ENCODE measurements at places on chromosomes 7 and 10.
A peak's percentile ranks its signal among the peaks of the same experiment; 100 is the strongest.

- no peak for DNase-seq
Measured at GRCh38 chr10:11475831-11476434, 135.5 kb downstream of the USP6NL start.

DNA sequence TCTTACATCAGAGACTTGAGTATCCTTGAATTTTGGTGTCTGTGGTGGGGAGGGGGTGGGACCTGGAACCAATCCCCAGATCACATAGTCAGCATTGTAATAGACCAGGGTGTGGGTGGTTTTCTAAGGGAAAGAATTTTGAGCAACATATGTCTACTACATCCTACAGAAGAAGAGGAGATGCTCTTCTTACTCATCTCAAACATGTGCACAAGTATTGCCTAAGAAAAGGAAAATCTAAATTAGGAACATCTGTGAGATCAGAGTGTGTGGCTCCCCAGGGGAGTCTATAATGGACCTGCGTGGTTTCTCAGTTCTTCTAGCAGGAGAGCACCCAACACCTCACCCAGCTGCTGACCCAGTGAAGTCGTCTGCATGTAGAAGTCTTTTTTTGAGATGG is 148.8 kb downstream of the CCDC3 start:
- no peak for DNase-seq

DNA sequence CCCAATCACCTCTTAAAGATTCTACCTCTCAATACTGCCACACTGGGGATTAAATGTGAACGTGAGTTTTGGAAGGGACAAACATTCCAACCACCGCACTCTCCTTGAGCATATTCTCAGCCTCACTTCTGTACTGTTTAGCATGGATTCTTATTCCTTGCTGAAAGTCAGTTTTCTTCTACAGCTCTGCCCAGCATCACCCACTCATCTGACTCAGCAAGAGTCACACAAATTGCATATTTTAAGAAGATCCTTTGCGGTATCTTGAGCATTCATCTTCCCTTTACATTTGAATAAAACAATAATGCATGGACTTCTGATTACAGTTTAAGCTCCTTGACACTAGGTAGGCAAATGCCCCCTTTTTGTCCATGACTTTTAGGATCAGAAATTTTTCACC is 251.6 kb upstream of the MKLN1 start:
- DNase-seq = peak; percentile 48

- DNase-seq = no peak
Measured at GRCh38 chr7:12025246-12025645, 185.8 kb upstream of the TMEM106B start.

GRCh38 chr10:83625831-83626360 is 513.4 kb upstream of the GHITM start:
- no peak for DNase-seq

DNA sequence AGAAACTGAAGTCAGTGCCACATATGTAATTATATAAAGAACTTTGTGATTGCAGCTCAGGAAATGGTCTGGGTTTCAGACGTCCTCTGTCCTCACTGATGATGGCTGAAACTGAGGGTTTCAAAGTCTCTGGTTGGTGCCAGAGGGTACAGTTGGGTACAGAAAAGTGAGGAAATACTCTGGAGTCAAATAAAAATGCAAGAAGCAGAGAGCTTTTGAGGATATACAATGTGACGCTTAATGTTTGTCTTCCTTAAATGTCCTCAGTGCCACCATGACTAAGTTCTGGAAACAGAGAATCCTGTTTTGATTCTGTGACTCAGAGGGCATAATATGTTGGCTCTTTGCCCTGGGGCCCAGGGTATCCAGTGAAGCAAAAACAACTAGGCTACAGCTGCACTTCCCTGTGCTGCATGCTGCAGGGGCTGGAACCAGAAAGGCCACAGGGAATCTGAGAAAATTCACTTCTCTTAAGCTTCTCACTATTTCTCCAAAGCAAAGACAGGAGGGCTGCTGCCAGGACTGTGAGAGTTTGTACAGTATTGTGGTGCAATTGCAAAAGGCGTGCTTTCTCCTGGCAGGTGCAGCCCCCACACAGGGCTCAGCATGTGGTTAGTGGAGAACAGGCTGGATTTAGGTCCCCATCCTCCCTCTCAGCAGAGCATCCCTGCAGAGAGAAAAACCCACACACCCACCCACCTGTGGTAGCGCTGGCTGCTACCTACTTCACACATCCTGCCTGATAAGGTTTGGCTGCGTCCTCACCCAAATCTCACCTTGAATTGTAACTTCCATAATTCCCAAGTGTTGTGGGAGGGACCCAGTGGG is 169.5 kb upstream of the SVIL start:
- DNase-seq = peak; percentile 84

DNA sequence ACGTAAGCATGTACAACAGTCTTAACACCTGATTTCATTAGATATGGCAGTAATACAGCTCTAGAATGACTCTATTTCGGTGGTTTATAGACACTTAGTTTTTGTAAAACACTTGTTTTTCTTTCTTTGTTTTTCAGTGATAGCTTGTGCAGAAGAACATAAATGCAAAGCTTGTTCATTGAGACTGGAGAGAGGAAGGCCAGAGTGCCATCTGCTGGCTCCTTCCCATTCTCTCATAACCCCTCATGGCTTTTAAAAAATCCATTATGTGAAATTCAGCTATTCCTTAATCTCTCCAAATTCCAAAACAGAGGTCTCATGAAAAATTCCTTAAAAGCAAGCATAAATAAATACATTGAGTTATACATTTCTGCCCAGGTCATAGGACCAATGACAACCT is 76.3 kb downstream of the CACNB2 start:
- peak; percentile 71 for DNase-seq

GRCh38 chr7:52749880-52750279 is 285.6 kb upstream of the POM121L12 start:
- no peak for DNase-seq

All from A673 (cell line).